ENCODE measurements at places on chromosomes 5 and 9. TPM values are rescaled to one million over a fixed set of nuclear protein-coding genes. Genes with fewer than 3 reads are reported as not detected.

DNA sequence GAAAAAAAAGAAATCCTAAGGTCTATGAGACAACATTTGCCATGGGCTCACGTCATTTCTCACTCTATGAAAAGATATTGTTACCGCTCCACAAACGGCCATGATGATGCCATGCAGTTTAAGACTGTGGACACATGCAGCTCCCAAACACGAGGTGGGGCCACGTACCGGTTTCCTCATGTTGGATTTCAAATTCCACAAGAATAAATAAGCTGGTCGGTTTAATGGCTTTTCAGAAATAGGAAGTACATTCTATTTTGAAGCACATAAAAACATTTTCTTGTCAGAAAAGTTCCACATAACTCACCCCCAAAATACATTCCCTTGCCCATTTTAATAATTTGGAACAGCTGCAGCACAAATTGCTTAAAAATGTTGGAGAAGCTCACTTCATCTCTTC is 130.6 kb downstream of the MYO10 start:
- no peak for DNase-seq

GRCh38 chr5:166063261-166063660 is 2228.2 kb upstream of the WWC1 start:
- DNase-seq = no peak

DNA sequence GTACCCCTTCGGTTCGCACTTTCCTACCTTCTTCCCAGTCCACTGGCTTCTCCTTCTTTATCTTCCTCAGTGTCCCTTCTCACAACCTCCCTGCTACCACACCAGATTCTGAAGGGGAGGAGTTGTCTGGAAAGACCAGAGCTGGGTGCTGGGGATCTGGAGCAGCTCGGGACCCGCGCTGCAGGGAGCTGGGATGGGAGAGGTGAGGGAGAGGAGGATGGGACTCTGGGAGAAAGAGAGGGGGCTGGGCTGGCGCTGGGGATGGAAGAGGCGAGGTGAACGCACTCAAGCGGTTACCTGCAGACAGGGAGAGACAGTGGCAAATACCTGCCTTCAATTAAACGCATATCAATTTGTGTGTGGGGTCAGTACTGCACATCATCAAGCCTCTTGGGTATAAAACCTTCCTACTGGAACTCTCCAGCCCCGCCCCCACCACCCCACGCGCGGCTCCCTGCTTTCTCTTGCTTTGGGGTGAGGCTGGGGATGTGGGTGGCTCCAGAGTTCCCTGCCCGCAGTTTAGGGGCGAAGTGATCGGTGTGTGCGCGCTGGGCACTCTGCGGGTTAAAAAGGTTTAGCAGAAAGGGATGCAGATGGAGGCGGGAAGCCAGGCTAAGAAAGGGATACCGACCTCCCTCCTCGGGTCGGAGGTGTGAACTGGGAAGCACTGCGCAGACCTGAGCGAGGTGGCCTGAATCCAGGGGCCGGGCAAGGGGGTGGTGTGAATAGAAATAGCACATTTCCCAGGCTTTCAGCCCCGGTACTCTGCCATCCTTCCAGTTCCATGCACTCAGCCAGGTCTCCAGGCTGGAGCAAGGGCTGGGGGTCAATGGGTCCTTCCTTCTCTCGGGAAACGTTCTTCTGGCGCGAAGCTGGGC is 977 bp upstream of the PAM start:
- DNase-seq = no peak

DNA sequence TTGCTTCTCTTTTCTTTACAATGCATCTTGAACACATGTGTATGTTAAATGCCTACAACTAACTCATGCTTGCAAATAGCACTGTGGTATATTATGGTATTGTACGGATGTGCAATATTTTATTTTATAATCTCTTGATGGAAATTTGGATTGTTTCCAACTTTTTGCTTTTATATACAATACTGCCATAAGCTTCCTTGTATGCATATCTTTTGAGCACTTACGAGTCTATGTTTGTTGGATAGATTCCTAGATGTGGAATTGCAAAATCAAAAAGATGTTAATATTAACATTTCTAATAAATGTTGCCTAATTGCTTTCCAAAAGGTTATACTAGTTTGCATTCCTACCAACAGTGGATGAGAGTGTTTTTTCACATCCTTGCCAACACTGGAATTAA is 3.4 kb upstream of the GALNT12 start:
- DNase-seq = no peak

UBE2D2 gene
- total RNA-seq = 75.7 TPM

FYB1 gene
- total RNA-seq = 0.60 TPM

CMBL gene
- total RNA-seq = 4.1 TPM

DNA sequence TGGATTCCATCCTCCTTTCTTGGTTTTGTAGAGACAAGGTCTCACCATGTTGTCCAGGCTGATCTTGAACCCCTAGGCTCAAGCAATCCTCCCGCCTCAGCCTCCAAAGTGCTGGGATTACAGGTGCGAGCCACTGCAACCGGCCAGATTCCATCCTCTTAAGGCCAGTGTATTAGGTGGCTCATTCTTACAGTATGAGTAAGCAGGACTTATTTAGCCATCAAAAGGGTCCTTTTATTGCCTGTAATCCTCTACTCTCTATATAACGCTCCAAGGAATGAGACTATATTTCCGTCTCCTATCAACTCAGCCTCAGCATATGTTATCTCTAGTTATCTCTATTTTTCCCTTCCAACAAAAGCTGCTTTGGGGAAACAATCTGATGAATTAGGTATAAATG is 3.0 kb upstream of the ERBIN start:
- no peak for DNase-seq

DNA sequence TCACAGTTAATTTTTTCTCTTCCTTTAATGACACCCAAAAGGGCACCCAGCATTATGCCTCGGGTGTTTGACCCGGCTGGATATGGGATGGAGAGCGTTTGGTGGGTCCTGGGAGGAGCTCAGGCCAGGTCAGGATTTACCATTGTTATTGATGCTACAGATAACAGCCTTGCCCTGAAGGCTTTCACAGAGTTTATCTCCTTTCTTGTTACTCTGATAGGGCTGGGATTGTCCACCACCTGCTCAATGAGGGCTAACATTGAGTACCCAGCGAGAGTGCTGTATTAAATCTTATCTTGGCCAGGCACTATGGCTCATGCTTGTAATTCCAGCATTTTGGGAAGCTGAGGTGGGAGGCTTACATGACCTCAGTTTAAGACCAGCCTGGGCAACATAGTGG is 37.2 kb downstream of the GADD45G start:
- DNase-seq = no peak

DNA sequence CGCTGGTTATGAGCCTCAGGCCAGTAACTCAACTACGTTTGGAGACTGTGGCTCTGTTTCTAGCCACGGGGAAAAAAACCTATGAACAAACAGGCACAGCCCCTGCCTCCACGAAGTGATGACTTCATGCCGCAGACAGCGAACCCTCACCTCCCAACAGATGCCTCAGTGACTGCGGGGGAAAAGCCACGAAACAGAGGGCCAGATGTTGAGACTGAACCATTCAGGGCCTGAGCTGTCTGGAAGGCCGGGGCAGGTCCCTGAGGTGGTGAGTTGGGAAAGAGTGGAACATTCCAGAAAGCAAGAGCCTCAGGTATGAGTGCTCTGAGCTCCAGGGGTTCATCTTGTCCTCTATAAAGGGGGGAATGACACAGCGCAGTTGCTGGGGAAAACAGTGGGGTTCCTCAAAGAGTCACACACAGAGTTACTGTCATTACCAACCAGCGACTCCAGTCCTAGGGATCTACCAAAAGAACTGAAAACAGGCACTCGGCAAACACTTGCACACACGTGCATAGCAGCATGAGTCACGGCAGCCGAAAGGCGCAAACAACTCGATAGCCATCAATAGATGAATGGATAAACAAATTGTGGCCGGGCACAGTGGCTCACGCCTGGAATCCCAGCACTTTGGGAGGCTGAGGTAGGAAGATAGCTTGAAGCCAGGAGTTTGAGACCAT is 15.3 kb downstream of the PLPP7 start:
- DNase-seq = no peak

DNA sequence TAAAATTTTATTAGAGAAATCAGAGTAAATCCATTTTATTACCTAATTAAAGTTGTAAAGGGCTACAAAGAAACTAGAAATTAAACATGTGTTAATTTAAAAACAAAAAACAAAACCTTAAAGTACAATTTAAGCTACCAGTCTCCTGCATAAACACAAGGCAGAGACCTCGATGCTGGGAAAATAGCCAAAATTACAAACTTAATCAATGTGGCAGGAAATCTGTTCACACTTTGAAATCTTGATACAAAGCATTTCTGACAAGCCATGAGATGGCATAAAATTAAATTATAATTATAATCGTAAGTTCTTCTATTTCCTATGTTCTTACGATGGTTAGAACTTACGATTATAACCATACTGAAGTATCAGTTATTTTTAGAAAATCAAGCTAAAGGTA is 158.0 kb upstream of the FREM1 start:
- DNase-seq = no peak

DNA sequence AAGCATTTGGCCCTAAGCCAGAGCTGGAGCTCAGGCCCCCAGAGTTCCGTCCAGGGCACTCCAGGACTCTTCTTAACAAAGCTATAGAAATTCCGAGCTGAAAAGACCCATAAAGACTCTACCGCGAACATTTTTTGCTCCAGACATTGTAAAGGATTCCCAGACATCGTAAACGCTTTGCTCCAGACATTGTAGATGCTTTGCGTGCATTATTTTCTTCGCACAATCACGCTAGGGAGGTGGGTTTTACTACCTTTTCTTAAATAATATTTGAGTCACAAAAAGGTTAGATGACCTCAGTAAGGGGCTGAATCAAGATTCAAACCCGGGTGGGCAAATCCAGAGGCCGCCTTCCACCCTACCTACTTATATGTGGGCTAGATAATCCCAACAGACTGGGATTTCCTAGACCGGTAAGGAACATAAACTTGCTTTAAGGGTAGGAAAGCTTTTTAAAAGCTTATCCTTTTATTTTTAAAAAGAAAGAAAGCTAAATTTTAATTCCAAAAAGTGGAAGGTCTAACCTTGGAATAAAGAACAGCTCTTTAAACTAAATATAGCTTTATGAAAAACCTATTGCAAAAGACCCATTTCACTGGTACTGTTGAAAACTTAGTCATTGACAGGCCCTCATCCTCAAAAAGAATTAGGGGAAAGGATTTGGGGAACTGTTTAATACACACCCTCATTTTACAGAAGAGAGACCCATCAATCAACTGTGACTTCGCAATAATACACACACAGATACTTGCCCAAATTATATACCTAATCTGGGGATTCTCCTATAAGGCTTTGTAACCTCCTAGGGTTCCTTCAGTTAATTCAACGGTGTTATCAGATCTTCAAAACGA is 822 bp upstream of the TNIP1 start:
- DNase-seq = no peak

DNA sequence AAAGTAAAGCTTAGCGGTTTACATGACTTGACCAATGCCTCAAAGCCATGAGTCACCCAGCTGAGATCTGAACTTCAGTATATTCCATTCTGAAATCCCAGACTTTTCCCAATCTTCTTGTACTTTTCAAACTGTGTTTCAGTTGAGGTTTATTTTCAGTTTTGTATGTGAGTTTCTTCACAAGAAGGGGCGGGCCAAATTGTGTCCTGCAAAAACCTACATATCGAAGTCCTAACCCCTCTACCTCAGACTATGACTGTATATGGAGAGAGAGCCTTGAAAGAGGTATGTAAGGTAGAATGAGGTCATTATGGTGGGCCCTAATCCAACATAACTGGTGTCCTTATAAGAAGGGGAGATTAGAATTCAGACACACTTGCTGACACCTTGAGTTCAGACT is 666 bp upstream of the TLR4 start:
- DNase-seq = peak; percentile 55

- DNase-seq = no peak
Observed at GRCh38 chr9:112218908-112219307, 43.8 kb upstream of the SUSD1 start.

MOB3B gene
- total RNA-seq = under 0.01 TPM

PDE6A gene
- total RNA-seq = 0.12 TPM

DNA sequence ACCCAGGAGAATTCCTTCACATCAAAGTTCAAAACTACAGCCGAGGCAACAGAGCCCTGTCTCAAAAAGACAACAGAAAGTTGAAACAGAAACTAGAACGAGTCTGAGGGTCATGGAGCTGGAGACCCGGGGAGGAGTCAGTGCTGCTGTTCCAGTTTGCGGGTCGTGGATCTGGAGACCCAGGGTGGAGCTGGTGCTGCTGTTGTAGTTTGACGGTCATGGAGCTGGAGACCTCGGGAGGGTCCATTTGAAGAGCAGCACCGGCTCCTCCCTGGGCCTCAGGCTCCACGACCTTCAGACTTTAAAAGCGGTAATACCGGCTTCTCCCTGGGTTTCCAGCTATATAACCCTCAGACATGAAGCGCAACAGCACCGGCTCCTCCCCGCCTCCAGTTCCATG is 13.0 kb upstream of the LCN15 start:
- no peak for DNase-seq

DNA sequence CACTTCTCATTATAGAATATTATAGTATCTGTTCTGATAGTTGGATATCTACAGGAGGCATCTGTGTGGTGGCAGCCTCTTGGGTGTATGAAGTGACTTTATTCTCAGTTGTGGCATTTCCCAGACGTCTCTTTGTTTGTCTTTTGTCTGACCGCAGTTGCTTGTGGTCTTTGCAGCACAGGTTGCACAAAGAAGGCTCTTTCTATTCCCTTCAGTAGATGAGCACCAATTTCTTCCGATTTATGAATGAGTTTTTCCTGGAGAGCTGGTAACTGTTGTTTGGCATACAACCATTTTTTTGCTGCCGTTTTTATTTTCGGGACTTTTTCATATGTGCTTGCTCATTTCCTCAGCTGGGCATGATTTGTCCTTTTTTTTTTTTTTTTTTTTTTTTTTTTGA is 56.4 kb upstream of the MYO10 start:
- peak; percentile 85 for DNase-seq

TMC1 gene
- 0.29 TPM for total RNA-seq

PCDHA9 gene
- total RNA-seq = not detected

FBXO38 gene
- total RNA-seq = 31.8 TPM

- DNase-seq = peak; percentile 51
Observed at GRCh38 chr5:143258559-143259253, 144.8 kb downstream of the NR3C1 start.

DNA sequence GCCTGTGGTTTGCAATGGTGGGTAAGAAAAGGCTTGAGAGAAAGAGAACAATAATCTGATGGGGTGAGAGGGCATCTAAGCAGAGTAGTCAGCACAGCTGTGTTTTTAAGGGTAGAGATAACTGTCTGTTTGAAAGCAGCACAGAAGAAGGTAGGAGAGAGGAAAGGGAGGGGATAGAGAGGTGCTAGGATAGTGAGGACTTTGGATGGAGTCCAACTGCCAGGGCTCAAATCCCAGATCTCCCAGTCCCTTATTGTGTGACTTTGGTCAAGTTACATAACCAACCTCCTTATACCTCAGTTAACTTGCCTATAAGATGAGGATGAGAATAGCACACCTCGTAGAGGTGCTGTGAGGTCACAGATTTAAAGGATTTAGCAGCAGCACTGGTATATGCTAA is 55.6 kb downstream of the GPR21 start:
- DNase-seq = no peak

SLC36A2 gene
- not detected for total RNA-seq

ZCCHC9 gene
- 25.0 TPM for total RNA-seq

GRCh38 chr5:114152656-114153360 is 209.1 kb upstream of the KCNN2 start:
- peak; percentile 23 for DNase-seq

- DNase-seq = no peak
Observed at GRCh38 chr5:168104811-168105481, 186.5 kb upstream of the WWC1 start.

GARIN3 gene
- total RNA-seq = not detected

- no peak for DNase-seq
Observed at GRCh38 chr5:126864042-126864688, 87.2 kb downstream of the LMNB1 start.
